ENCODE measurements at places on chromosomes 6 and 20. TPM values are rescaled to one million over a fixed set of nuclear protein-coding genes. Genes with fewer than 3 reads are reported as not detected.

Gene TBC1D7
- 11.6 TPM for total RNA-seq

Gene DAAM2
- 62.1 TPM for total RNA-seq

Gene EDN3
- not detected for total RNA-seq

Gene NKX2-2
- total RNA-seq: not detected

Gene RUNX2
- total RNA-seq: 5.4 TPM

DNA sequence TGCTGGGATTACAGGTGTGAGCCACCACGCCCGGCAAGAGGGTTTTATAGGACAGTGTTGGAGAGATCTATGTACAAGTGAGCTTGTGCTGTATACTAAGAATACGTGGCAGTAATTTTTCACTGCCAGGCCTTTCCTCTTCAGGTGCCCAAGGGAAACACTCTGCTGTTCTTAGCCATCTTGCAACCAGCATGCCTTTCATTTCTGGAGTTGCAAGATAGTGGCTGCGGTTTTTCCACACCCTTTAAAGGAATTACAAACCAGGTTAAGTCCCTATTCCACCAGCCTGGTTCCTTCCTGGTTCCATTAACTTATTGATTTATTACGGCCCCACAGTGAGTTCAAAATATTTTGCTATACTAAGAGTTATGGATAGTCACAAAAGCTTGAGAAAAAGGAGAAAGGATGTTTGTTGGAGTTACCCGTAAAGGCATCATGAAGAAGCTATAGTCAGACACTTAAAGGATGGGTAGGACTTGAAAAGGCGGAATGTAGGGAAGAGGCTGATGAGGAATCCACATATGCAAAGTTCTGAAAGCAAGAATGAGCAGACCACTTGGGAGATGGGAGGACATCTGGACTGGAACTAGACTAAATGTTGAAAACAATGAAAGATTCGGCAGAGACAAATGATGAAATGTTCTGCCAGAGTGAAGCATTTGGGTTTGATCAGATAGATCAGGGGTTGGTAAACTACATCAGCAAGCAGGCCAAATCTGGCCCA, 61.4 kb upstream of the ASIP start:
- H3K4me1 ChIP-seq: no peaks in the 10 kb centered on the region
- H3K27me3 ChIP-seq: no peaks in the 10 kb centered on the region
- H3K36me3 ChIP-seq: no peaks in the 10 kb centered on the region
- no peak overlapping the region for H3K4me3 ChIP-seq

DNA sequence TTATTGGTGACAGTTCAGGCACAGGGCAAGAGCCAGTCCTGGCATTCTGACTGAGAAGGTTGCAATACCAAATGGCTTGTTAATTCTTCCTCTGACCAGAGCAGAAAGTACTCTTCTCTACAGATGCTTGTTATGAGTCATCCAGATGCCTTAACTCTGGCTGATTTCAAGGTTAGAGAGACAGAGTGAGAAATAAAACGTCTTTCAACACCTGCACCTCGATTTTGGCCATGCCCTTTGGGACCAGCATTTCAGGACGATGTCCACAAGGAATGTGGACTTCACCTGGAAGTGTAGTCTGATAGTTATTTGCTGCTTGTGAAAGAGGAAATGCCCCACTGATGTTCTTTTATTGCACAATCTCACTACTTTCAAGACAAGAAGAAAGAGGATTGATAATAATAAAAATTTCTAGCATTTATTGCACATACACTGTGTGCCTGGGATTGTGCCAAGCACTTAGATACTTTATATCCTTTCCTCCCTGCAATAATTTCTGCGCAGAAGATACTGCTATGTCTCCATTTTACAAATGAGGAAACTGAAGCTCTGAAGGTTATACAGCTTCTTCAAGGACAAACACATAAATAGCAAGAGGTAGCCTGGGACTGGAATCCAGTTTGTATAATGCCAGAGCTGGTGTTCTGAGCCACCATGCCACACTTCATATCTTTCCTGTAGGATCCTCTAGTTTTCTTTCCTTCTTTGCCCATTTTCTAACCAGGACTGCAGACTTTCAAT, 33.5 kb upstream of the MCM3 start:
- no peak for DNase-seq
- H3K27me3 ChIP-seq: no peaks in the 10 kb centered on the region
- no peaks in the 10 kb centered on the region for H3K36me3 ChIP-seq
- H3K27ac ChIP-seq: no peak overlapping the region
- H3K4me1 ChIP-seq: no peaks in the 10 kb centered on the region

DNA sequence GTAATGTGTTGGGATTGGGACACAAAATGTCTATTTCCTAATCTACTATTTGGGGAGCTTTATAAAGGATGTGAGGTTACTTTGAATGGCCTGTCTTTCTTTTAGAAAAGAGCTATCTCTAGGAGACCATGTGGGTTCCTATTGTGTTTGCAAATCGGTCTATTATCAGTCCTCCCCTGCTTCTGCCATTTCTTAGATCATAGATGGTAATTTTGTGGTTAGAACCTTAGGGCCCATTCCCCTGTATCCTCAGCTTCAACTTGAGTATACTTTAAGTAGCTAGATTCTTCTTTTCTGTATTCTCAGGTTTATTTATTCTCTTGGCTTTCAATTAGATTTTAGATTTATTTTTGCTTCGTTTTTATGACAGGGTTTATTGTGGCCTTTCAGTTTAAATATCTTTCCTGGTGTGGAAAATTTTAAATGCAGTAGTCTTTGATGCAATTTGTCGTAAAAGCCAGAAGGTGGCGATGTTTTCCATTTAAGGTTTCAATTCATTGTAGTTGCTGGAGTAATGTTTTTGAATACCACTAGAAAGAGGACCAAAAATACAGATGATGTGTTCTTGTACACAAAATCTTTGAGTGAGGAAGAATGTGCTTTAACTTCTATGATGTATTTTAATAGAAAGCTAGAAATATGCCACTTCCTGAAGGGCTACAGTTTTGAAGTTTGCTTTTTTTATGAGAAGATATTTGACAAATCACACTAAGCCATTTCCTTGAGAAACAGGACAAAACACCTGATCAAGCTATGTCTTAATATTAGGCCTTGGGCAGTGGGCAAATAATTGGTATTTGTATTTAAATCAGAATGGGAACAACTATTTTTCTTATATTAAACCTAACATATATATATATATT, 20.3 kb downstream of the TBPL1 start:
- DNase-seq: no peak
- no peak overlapping the region for H3K4me3 ChIP-seq
- H3K27ac ChIP-seq: no peak overlapping the region

DNA sequence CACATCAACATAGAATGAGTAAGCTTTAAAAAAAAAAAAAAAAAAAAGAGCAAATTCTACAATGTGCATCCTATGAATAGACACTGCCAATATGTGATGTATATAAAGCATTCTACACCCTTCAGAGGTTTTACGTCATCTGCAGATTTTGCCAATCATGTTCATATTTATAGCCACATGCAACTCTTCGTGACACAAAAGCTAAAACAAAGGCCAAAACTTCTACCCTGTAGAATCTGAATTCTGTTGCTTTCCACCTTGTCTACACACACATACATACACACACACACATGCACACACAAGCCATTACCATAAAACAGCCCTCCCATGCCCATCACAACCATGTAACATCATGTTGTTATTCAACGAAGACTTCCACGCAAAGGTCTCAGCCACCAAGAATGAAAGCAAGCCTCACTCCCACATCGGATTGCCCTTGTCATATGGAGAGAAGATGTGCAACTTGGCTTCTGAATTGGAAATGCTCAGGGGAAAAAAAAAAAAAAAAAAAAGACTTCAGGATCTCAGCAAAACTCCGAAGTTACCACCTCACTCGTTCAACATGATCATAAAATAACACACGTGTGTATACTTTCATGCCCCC, 479.4 kb upstream of the JARID2 start:
- DNase-seq: no peak
- no peak overlapping the region for H3K27ac ChIP-seq
- H3K4me1 ChIP-seq: no peaks in the 10 kb centered on the region
- H3K36me3 ChIP-seq: no peaks in the 10 kb centered on the region

- no peaks in the 10 kb centered on the region for H3K27me3 ChIP-seq
- no peak for DNase-seq
- no peaks in the 10 kb centered on the region for H3K4me1 ChIP-seq
- H3K27ac ChIP-seq: no peak overlapping the region
- H3K36me3 ChIP-seq: no peaks in the 10 kb centered on the region
Measured at GRCh38 chr6:168711049-168711640, 270.2 kb downstream of the SMOC2 start.

DNA sequence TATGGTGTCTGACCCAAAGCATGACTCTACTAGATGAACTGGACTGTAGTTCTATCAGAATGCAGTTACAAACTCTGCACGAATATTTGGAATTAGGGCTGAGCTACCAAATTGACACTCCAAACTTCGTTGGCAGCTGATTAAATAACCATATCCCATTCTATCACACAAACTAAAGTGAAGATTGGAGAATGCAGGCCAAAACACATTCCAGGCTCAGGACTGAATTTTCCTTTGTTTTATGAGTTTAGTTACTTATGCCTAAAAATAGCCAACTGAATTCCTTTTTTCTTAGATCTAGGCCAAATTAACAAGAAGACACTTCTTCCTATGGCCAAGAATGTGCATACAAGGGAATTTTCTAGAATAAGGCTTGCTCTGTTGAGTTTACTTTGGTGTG, 9.7 kb upstream of the KIAA0408 start:
- no peak overlapping the region for H3K4me3 ChIP-seq
- no peaks in the 10 kb centered on the region for H3K36me3 ChIP-seq
- H3K27ac ChIP-seq: no peak overlapping the region
- no peak for DNase-seq
- H3K4me1 ChIP-seq: peaks cover 5% of the 10 kb centered on the region

- no peaks in the 10 kb centered on the region for H3K27me3 ChIP-seq
- no peaks in the 10 kb centered on the region for H3K4me1 ChIP-seq
- DNase-seq: no peak
- H3K27ac ChIP-seq: no peak overlapping the region
- H3K36me3 ChIP-seq: no peaks in the 10 kb centered on the region
Measured at GRCh38 chr6:117677553-117678141, 2.4 kb downstream of the NUS1 start.

- H3K27me3 ChIP-seq: no peaks in the 10 kb centered on the region
- H3K27ac ChIP-seq: no peak overlapping the region
- no peak for DNase-seq
- H3K4me1 ChIP-seq: no peaks in the 10 kb centered on the region
Measured at GRCh38 chr6:137875058-137875520, 8.0 kb downstream of the TNFAIP3 start.
